ENCODE measurements at places on chromosomes 3 and 15. TPM values are rescaled to one million over a fixed set of nuclear protein-coding genes. Genes with fewer than 3 reads are reported as not detected.

ROPN1 gene
- total RNA-seq: not detected

TBC1D23 gene
- total RNA-seq: 36.5 TPM

SLC6A1 gene
- not detected for total RNA-seq

FBXO22 gene
- 22.4 TPM for total RNA-seq

MYO5C gene
- 0.39 TPM for total RNA-seq

GPR176 gene
- total RNA-seq: 16.1 TPM

TGFBR2 gene
- 68.2 TPM for total RNA-seq

SRGAP3 gene
- total RNA-seq: 4.7 TPM

MESP2 gene
- total RNA-seq: 0.39 TPM

Data from placental epithelial cell (primary cell).